ENCODE measurements at places on chromosomes 2 and 18.

GRCh38 chr2:118881490-118882129 is 34.2 kb upstream of the EN1 start:
- peak; percentile 81 for DNase-seq

- no peak for DNase-seq
Observed at GRCh38 chr2:73359915-73360697, 25.5 kb upstream of the ALMS1 start.

DNA sequence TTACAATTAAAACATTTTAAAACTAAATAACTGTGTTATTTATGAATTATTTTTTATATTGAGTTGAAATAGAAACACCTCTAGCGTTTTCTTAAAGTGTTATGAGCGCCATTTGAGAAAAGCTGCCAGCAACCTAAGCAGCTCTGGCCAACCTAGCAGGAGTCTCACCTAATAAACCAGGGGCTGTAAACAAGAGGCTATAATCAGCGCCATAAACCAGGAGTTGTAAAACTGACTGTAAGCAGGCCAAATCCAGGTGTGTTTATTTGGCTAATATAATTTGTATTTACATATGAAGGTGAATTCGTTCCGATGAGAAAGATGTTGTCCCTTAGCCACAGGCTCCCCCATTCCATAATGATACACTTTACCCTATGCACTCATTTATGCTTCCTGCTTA is 34.7 kb downstream of the LRRTM1 start:
- no peak for DNase-seq

DNA sequence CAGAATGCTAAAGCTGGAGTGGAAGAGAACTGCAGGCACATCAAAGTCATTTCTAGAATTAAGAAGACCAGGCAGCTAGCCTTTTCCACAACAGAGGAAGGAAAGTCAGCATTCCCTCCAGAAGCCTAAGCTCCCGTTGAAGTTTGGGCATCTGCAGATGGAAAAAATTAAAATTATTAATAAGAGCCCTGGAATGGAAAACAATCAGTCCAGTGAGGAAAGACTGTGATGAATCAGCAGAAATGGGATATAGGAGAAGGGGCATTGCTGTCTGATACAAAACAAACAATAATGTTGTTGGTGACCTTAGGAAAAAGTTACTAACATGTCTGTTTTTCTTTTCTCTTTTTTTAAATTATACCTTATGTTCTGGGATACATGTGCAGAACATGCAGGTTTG is 450.7 kb upstream of the SLC14A2 start:
- DNase-seq: no peak

- DNase-seq: peak; percentile 37
Observed at GRCh38 chr2:20608666-20609348, 42.1 kb downstream of the HS1BP3 start.

DNA sequence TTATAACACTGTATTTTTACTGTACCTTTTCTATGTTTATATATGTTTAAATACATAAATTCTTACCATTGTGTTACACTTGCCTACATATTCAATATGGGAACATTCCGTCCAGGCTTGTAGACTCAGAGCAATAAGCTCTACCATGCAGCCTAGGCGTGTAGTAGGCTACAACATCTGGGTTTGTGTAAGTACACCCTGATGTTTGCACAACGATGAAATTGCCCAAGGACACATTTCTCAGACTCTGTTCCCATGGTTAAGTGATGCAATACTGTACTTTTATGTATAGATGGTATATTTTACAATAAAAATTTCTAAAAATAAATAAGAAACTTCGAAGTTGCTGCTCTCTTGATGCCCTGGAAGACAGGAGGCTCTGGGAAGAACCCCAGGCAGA is 38.4 kb downstream of the YPEL5 start:
- DNase-seq: no peak

- DNase-seq: peak; percentile 60
Observed at GRCh38 chr2:71672826-71673795, 219.8 kb downstream of the DYSF start.
